ENCODE measurements at places on chromosomes 4 and X. TPM values are rescaled to one million over a fixed set of nuclear protein-coding genes. Genes with fewer than 3 reads are reported as not detected.

The COL25A1 gene
- 19.0 TPM for polyA plus RNA-seq

The MAGEA8 gene
- polyA plus RNA-seq = 0.05 TPM

The GPAT3 gene
- 24.1 TPM for polyA plus RNA-seq

The AADAT gene
- polyA plus RNA-seq = 29.5 TPM

The NPY2R gene
- 0.65 TPM for polyA plus RNA-seq

The ZCCHC18 gene
- 5.0 TPM for polyA plus RNA-seq

The MAGEA3 gene
- polyA plus RNA-seq = not detected

The KCND1 gene
- polyA plus RNA-seq = 2.7 TPM

The TLR2 gene
- polyA plus RNA-seq = 5.2 TPM

The CXorf49 gene
- polyA plus RNA-seq = 0.10 TPM

The EDA gene
- polyA plus RNA-seq = 6.5 TPM

The SOD3 gene
- polyA plus RNA-seq = 10.0 TPM

The TMEM154 gene
- polyA plus RNA-seq = 1.7 TPM

The PKD2 gene
- 77.0 TPM for polyA plus RNA-seq

The TMEM164 gene
- polyA plus RNA-seq = 36.6 TPM

The TMPRSS11B gene
- polyA plus RNA-seq = not detected

Data from right renal pelvis (tissue), 4 donors.